ENCODE measurements at places on chromosomes 12 and 14.

DNA sequence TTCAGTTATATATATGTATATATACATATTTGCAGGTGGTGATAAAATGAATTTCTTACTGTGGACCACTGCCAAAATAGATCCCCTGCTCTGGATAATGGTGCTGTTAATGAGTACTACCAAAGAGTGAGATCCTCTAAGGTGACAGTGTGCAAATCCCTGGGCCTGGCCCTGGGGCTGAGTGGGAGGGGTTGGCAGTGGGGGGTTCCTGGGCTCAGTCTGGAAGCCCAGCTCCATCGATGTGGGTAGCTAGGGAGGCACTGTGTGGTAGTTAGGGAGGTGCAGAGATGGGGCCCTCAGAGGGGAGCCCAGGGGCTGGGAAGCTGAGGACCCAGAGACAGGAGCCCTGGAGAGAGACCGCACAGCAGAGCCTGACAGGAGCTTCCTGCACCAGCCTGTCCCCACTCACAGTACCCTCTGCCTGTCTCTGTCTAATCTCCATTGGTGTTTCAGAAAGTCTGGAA, 9.1 kb downstream of the KRT8 start:
- DNase-seq, result no peak

- peak; percentile 5 for DNase-seq
Observed at GRCh38 chr12:105190530-105190929, 45.4 kb downstream of the APPL2 start.

GRCh38 chr14:64704743-64705380, 638 bp downstream of the PLEKHG3 start:
- no peak for DNase-seq

DNA sequence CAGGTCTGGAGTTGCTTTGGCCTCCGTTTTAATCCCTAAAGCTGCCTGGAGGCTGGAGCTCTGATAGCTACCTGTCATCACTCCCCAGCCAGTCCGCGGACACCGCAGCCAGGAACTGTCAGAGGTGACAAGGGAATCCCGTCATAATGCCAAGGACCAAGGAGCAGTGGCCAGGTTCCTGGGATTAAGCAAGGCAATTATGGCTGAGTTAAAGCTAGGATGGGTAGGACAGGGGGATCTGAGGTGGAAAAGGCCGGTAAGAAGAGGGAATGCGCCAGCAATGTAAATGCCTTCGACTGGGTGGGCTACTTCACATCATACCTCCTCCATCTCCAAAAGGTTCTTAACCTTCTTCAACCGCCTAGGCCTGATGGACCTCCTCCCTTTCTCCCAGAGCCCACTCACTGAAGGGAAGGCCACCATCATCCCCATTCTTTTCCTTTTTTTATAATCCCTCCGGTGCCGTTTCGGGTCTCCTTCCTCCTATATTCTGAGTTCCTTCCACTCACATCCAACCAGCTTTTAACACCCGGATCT, 1.9 kb downstream of the PPP1R3E start:
- DNase-seq, result peak; percentile 17

DNA sequence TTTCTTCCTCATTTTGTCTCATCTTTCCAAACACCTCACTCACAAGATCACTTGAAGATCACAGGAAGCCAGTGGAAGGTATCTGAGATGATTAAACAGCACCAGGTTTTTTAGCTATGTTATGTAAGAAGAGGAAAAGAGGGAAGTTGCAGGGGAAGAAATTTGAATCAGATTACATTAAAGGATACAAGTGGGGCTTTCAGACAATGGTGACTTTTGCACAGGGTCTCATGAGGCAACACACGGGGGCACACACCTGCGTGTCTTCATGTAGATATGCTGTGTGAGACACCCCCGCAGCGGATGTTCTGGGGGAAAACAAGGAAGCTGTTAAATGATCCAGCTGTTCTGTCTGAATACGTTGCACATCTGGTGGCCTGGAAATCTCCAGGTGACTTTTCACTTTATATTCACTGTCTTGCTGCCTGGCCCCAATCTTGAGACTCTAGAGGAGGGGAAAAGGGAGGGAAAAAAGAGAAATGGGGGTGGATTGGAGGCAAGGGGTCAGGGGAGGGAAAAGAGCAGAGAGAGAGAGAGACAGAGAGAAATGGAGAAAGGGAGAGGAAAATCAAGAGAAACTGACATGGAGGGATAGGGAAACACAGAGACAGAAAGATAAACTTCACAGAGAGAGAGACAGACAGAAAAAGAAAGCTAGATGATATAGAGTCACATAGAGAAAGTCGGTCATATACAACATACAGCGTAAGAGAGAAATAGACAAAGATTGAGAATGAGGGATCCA, 36.3 kb upstream of the PPP1CC start:
- no peak for DNase-seq

GRCh38 chr12:106645074-106645421, 62.2 kb downstream of the RFX4 start:
- DNase-seq, result no peak

GRCh38 chr12:84875241-84875640, 37.4 kb downstream of the SLC6A15 start:
- DNase-seq, result no peak

- DNase-seq, result peak; percentile 84
Observed at GRCh38 chr12:1605129-1606020, 11.0 kb upstream of the FBXL14 start.

- DNase-seq, result no peak
Observed at GRCh38 chr12:104957719-104958000, 430 bp downstream of the SLC41A2 start.

GRCh38 chr14:51277753-51278415, 37.8 kb downstream of the TMX1 start:
- no peak for DNase-seq

DNA sequence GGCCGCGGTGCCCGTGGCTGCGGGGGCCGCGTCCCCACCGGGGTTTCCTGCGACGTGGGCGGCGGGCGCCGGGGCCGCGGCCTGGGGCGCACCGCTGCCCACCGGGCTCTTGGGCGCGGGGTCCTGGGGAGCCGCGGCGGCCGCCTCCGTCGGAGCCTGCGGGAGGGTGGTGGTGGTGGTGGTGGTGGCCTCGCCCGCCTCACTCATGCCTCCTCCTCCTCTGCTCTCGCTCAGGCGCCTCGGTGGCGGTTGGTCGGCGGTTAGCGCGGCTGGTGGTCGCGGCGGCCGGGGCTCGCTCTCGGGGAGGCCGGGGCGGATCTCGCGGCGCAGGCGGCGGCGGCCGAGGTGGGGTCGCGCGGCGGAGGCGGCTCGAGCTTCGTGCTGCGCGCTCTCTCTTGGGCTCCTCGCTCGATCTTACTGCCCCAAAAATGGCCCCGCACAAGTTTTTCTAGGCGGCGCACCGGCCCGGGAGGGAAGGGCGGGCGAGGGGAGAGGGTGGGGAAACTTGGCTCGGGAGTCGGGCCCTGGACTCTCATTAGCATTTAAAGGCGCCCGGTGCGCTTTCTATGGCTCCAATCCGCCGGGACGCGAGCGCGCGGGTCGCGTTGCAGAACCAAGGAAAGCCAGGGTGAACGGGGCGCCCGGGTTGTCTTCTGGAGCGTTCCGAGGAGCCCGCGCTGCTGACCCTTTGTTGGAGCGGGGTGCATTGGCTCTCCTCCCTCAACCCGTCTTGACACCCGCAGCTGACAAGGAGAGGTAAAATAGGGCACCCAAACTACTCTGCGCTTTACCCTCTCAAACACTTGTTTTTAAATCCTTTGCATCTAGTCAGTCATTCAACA, at the start of gene YBX3:
YBX3 (minus strand) TSS at position 419 of the 842 bp plus-strand sequence; CDS start at position 207, 212 bp downstream.
- peak; percentile 80 for DNase-seq

DNA sequence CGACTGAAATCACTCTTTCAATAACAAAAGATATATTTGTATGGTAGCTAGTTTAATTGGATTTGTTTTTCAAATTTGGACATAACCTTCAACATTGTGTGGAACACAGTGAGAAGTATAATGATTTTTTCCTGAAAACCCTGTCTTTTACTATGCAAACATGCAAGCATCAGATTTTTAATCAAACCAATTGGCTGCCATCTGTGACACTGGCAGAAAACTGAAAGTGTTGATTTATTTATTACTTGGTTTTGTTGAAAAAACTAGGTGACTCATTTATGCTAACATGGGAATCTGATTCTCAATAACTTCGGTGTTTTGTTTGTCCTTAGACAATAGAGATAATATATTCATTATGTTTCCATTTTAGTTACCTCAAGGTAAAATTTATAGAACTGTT, 82.0 kb downstream of the NTS start:
- DNase-seq, result no peak

DNA sequence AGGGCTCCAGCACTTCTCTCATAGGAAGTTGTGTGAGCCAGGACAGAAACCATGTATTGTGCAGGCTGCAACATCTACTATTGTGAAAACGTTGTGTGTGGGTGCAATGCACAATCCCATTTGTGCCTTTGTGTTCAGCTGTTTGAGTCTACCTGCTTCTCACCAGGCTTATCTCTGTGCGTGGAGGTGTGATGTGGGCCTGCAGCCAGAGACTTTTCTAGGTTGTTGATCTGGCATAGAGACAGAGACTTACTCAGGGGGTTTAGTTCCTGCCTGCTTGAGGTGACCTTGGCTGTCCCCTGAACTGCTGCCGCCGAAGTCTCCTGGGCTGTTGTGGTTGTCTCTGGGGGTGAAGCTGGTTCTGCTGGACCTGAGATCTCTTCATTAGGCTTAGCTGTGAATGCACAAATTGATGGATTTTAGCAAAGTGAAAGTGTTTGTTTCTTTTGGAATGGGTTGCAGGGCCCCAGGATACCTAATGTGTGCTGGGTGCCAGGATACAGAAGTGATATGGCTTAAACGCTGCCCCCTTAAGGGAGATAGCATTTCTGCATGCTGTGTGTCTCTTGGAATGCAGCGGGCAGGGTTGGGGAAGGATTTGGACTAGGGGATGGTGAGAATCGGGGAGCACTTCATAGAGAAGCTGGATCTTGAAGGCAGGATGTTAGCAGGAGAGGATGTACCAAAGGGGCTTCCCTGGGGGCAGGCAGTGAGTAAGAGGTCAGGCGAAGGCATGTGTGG, 2.5 kb downstream of the LACRT start:
- DNase-seq, result no peak

- DNase-seq, result peak; percentile 56
Observed at GRCh38 chr14:24353559-24354481, 14.0 kb upstream of the RIPK3 start.

DNA sequence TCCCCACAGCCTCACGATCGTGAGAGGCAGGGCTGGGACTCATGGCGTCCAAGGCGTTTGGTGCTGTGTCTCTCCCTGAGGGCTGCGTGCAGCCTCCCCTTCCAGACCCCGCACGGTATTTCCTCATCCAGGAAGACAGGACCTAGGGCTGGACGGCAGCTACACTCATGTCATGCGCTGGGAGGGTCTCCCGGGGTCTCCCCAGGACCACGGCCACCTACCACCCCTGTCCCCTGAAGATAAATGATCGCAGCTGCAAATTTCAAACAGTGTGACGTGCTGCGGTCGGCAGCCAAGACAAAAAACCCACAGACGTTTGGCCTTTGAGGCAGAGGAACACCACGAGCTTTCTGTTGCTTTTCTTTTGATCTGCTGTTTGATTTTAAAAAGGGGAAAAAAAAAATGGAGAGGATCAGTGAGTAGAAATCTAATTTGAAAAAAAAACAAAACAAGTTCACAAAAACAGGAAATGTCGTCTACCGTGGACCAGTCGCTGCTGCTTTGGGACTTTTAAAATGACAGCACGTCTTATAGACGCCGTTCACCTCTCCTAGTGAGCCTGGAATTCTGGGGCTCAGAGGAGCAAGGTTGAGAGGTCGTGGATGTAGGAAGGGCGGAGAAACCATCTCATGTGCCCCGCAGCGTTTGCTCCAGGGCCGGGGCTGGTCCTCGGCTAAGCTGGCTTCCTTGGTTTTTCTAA, 237.6 kb downstream of the SLC41A2 start:
- no peak for DNase-seq

DNA sequence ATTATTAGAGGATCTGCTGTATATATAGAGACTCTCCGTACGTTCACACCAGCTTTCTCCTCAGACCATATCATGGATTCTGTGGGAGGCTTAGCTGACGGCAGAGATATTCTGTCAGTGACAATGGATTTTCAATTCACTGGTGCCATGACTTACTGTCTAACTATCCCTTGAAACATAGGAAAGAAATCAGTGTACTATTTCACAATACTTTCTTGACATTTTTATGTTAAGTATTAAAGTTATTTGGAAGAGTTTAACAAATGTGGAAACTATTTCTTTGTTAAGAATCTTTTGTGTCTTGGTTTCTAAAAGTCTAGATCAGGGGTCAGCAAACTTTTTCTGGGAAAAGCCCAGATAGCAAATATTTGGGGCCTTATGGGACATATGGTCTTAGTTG, 118.5 kb downstream of the GTF2A1 start:
- no peak for DNase-seq

DNA sequence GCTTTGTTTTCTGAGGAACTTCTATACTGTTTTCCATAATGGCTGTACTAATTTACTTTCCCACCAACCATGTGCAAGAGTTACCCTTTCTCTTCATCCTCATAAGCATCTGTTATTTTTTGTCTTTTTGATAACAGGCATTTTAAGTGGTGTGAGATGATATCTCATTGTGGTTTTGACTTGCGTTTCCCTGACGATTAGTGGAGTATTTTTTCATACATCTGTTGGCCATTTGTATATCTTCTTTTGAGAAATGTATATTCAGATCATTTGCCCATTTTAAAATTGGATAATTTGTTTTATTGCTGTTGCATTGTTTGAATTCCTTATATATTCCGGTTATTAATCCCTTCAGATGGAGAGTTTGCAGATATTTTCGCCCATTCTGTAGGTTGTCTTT, 10.2 kb upstream of the HMGA2 start:
- DNase-seq, result no peak

DNA sequence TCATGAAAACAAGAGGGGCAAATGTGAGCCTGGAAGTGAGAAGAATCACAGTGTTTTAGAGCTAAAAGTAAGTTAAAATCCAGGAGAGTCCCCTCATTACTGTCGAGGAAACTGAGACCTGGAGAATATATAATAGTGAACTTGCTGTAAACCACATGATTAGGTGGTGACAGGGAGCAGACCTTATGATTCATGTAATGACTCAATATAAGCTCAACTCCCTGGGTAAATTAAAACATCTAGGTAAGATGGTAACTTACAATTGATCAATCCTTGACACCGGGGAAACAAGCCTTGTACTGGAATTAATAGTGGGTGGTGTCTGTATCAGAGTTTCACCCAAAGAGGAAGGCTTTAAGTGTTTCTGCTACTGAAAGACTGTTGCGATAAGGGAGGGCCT, 269.3 kb downstream of the SNAPC1 start:
- no peak for DNase-seq

- no peak for DNase-seq
Observed at GRCh38 chr12:10363658-10363913, 26.3 kb downstream of the KLRK1 start.

- no peak for DNase-seq
Observed at GRCh38 chr12:107761502-107761904, 566 bp upstream of the PRDM4 start.

DNA sequence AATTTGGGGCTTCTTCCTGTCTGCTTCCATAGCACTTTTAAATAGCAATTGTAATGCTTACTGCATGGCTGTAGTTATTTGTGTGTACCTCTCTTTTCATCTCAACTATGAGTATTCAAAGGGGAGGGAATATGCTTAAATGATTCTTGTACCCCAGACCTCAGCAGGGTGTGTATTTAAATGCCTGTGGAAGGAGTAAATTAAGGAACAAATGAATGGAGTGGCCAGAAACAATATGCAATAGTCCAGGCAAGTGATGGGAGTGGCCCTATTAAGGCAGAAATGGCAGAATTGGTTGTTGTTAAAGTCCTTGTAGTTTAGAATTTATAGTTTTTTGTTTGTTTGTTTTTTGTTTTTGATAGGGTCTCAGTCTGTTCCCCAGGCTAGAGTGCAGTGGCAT, 1.5 kb downstream of the RAD51B start:
- DNase-seq, result no peak

All from fibroblast of skin of scalp (primary cell).